ENCODE measurements at places on chromosomes 5 and 9.

DNA sequence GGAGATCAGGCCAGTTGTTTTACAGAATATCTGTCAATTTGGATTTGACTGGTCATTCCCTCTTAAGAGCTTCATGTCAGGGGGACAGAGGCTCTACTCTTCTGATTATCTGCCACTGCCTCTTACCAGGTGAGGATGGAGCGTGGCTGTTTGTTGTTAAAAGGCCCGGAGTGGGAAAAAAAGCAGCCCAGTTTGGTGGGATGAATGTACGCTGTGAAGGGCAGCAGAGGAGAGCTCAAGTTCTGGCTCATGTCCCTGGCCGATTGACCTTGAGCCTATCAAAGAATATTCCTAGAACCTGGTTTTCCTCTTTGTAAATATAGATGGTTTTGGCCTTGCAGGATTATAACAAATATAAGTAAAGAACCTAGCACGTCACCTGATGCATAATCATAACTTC is 16.3 kb upstream of the SHB start:
- no peak for DNase-seq

- DNase-seq: no peak
Measured at GRCh38 chr9:80516679-80517078, 944.9 kb downstream of the TLE4 start.

GRCh38 chr9:111815285-111816070 is 20.7 kb upstream of the SHOC1 start:
- DNase-seq: no peak

GRCh38 chr5:80125962-80126480 is 90.9 kb downstream of the THBS4 start:
- DNase-seq: no peak

- DNase-seq: no peak
Measured at GRCh38 chr9:3507395-3508077, 18.3 kb downstream of the RFX3 start.

DNA sequence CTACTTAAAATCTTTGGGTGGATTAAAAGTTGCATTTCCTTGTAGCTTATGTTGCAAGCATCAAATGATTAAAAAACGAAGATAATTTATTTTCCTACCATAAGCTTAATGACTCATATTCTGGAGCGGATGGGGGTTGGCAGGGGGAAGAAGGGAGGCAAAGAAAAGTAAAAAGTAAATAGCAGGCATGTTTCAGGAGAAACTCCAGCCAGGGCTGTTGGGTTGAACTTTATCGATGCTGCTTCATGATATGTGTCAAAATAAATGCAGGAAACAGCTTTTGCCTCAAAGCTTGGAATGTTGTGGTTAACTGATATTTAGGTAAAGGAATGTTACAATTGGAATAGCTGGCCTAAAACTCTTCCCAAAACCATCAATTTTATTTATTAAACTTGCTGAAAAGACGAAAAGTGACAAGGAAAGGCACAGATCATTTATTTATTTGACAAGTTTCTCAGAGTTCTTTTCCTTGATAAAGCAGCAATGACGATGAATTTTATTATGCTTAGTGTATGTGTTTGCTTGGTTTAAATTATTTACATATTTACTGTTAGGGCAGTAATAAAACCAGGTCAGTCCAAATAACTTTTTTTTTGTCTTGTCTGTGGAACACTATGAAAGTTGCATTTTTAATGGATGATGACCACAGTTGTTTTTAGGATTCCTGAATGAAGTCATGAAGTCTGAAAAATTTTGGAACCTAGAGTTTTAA is 177.9 kb downstream of the PCSK1 start:
- DNase-seq: no peak

DNA sequence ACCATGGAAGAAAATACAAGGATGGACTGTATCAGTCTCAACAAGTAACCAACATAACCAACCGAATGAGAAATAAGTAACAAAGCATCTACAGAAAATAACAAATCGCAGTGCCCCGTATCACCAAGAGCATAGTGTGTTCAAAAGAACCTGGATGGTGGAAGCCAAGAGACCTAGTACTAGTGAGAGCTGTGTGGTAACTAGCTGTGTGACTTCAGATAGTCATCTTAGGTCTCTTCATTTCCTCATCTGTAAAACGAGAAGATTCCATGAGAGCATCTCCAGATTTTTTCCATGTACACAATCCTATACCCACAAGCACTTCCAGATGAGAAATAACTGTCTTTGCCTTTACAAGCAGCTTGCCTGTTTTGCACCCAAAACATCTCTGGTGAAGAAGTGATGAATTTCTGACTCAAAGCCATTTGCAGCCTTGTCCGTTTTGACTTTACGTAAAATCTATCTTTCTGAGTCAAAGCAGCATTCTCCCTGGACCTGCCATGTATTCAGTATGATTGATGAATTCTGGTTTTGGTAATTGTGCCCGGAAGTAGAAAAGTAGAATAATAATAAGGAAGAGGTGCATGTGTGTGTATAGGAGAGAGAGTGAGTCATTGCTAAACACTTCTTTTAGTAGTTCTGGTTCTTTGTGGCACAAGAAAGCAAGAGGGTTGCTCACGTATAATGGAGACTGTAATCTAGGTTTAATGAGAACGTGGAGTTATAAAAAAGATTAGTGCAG is 41.0 kb downstream of the AOPEP start:
- no peak for DNase-seq

- no peak for DNase-seq
Measured at GRCh38 chr5:100616291-100616690, 81.1 kb downstream of the FAM174A start.

GRCh38 chr5:67960939-67961338 is 254.6 kb upstream of the PIK3R1 start:
- DNase-seq: no peak

DNA sequence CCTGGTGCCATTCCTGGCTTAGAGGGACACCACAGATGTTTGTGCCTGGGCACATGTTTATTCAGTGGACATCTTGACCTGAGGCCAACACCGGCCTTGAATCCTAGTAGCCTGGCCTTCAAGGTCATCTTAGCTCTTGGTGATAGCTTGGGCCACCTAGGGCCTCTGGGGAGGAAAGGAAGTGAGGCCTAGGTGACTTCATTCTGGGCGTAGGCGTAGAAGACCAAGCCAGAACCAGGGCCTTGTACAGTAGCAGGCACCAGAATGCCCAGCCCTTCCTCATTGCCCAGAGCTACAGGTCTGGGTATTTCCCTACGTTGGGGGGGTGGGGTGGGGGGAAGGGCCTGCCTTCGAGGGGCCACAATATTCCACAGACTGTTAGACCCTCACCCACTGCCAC is 33.8 kb downstream of the WNK2 start:
- DNase-seq: no peak

- DNase-seq: no peak
Measured at GRCh38 chr5:147479444-147479843, 30.4 kb downstream of the DPYSL3 start.

- no peak for DNase-seq
Measured at GRCh38 chr9:89204801-89205200, 26.2 kb upstream of the SHC3 start.

- DNase-seq: peak; percentile 52
Measured at GRCh38 chr5:172178991-172179989, 8.7 kb downstream of the STK10 start.

DNA sequence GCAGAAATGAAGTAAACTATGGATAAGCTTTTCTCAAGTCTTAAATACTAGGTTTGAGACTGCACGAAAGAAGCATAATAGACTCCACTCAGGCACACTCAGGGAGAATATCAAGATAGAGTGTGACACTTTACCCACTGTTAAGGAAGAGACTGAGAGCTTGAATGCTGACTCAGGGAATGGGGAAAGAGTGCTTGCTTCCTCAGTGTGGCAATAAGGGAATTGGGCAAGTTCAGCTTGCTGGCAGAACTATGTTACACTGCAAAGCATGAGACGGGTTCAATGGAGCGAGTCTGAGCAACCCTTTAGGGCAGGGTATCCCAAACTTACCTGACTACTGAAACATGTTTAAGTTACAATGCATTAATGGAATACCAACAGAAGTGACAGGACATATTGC is 237.7 kb upstream of the MEF2C start:
- DNase-seq: no peak

DNA sequence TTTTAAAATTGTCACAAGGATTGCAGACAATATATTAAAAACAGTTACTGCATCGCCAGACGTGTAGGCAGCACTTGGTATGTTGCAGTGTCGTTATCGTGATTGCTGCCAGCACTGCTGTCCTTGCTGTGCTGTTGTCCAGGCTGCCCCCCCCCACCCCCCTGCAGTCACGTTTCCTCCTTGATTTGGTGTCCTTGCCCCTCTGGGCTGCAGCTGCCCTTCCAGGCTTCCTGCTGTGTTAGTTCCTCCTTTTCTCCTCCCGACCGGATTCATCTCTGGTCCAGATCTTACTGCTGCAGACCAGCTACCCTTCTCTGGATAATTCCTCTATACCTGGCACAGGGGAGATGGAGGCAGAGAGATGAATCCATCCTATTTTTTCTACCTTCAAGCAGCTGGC is 298.9 kb downstream of the TRIM32 start:
- DNase-seq: no peak

GRCh38 chr9:71830153-71830552 is 61.8 kb upstream of the CEMIP2 start:
- DNase-seq: no peak

DNA sequence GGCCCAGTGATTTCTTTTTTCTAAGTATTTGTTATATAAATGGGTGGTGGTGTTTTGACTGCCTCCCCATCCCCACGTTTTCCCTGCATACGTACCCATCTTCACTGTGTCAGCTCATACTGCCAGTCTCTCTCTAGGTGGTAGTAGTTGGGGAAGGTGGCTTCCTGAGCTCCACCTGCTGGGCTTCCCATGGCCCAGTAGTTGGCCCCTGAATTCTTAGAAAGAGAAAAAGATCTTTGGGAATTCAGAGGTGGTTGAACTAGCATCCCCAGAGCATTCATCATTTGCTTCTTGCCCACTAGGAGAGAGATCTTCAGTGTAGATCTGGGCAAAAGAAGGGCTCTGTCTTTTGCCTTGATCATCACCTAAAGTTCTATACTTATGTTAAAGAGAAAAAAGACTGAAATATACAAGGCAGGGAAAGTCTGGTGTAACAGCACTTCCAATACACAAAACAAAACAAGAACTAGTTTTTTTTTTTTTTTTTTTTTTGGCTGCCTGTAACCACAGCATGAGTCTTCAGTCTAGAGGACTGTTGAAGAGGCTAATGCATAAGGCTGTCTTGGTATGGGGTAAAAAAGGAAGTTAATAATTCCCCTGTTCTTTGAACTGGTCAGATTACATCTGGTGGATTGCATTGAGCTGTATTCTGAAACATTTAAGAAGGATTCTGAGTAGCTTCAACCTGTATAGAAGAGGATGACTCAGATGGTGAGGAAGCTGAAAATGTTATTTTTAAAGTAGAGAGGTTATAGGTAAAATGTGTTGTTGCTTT is 128.7 kb downstream of the ATG10 start:
- no peak for DNase-seq

DNA sequence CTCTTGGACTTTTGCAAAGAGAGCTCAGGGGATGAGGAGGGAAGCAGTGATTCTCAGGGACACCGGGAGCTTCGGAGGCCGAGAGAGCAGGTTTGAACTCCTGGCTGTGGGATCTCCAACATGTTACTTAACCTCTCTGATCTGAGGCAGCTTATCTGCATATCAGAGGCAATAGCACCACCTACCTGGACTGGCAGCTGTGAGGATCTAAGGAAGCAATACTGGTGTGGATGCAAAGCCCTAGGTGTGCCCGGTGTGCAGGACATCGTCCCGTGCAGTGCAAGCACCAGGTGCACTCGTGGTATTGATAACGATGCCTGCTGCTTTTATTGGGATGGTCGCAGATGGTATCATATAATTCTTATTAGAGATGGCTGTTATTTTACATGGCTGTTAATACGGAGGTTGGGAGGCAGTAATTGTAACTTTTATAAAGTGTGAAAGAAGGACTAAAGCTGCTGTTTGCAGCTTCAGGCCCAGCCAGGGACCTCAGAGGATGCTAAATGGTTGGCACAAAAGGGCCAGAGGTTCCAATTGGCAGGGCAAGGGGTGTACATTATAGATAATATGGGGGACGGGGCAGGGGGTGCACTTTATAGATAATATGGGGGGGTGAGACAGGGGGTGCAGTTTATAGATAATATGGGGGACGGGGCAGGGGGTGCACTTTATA is 14.9 kb downstream of the COL5A1 start:
- no peak for DNase-seq

- DNase-seq: no peak
Measured at GRCh38 chr5:14213253-14213652, 70.1 kb downstream of the TRIO start.

DNA sequence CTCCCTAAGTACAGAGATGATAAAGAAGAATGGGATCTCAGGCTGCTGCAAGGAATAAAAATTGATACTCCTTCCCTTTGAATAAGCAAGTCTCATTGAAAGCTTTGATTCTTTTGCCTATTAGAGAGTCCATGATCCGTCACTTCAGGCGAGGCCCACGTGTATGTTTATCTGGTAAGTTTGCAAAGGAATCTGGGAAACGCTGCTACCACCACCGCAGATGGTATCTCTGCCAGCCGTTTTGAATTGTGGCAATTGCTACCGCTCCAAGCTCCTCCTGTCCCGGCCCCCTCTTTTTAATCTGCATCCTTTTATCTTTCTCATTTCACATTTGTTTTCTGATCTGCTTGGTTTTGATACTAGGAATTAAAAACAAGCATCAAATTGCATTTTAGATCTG is 42.9 kb upstream of the GRIA1 start:
- DNase-seq: no peak

DNA sequence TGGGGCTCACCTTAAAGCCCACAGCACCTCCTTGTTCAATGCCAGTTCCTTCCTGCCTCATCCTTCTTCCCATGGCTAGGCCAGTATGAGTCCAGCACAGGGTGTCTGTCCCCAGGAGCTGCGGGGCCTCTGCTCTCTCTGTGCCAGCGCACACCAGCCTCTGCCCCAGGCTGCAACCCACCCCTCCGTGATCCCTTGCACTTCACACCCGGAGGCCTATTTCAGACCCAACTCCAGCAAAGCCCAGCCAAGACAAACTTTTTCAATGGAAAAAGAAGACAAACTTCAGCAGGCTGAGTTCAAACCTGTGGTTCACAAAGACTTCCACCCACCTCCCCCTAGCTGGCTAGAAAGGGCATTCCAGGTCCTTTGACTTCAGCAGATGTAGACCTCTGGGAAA is 56.2 kb upstream of the OTULINL start:
- no peak for DNase-seq

GRCh38 chr5:132765311-132766019 is 11.6 kb downstream of the SEPTIN8 start:
- DNase-seq: no peak

- DNase-seq: no peak
Measured at GRCh38 chr9:132414731-132415130, 4.7 kb downstream of the CFAP77 start.

GRCh38 chr5:947626-948471 is 55.2 kb downstream of the TRIP13 start:
- DNase-seq: no peak

DNA sequence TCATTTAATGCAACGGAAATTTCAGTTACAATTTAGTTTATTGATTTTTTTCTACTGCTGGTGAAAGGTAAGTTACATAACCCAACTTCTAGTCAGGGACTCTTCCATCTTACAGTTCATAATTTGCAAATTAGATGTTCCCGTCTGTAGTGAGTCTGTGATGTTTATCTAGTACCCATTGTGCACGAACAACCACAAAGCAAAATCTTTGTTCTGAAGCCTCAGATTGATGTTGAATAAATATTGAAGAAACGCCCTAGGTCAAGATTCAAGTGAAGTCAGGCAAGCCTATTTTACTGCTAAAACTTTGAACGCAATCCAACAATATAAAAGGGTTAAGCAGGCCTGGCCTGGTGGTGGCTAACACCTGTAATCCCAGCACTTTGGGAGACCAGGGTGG is 43.1 kb downstream of the BASP1 start:
- DNase-seq: no peak
